ENCODE measurements at places on chromosomes 16 and 17.

GRCh38 chr17:75273977-75274708 is 3.1 kb upstream of the MIF4GD start:
- DNase-seq: no peak

DNA sequence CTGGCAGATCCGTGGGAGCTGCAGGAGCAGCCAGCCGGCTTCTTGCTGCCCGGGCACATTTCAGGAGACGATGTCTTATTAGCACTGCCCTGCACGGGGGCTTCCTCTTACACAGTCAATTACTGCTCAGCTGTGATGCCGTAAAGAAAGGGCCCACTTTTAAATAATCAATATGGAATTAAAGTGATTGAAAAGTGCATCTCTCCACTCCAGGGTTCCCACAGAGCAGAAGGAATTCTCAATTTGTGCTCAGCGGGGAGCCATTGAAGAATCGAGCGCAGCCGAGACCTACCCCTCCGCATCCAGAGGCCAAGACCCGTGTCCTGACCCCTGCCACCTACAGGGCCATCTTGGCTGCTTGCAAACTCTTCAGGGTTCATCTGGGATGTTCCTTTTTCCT is 399.4 kb upstream of the C16orf82 start:
- peak; percentile 20 for DNase-seq

GRCh38 chr16:11112723-11113348 is 143.2 kb downstream of the SOCS1 start:
- DNase-seq: no peak

DNA sequence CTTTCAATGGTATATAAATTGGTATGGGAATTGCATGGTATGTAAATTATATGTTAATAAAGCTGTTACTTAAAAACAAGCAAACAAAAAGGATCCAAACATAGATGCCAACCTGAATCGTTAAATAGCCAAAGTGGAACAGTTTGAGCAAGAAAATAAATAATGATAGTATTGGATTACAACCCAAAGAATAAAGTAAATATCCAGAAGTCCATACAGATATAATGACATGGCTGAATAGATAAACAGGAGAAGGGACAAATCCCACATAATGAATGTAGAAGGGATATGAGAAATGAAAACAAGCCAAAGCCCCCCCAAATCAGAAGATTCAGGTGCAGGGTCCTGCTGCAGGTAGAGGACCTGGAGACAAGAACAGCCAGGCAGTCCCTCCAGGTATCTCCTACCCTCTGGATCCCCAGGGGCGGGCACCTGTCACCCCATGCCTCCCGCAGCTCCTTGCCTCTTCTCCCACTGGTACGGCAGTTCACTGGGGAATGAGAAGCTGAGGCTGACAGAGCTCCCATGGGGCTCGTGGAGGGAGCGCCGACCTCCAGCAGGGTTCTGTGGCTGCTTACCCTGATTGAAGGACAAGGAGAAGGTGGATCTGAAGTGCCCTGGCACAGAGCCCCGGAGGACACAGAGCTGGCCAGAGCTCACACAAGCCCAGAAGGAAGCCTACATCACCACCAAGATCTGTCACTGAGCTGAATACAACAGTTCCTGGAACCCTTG is 9.9 kb upstream of the LCAT start:
- DNase-seq: no peak

DNA sequence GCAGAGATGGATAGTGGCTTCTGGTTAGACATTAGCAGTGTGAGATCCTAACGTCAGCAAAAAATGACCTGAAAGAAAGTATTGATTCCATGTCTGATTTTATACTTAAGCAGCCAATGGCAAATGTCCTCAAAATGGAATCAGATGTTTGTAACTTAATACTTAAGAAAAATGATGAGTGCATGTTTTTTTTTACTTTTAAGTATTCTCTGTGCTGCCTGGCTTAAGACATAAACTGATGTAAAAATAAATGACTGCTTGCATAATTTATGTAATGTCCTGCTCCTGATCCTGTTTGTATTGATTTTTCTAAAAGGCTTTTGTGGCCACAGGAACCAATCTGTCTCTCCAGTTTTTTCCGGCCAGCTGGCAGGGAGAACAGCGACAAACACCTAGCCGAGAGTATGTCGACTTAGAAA is 7.4 kb downstream of the CBFB start:
- no peak for DNase-seq

- DNase-seq: no peak
Measured at GRCh38 chr16:14493791-14494190, 136.3 kb downstream of the PARN start.

- DNase-seq: peak; percentile 20
Measured at GRCh38 chr16:15716694-15717447, 66.8 kb downstream of the NDE1 start.

DNA sequence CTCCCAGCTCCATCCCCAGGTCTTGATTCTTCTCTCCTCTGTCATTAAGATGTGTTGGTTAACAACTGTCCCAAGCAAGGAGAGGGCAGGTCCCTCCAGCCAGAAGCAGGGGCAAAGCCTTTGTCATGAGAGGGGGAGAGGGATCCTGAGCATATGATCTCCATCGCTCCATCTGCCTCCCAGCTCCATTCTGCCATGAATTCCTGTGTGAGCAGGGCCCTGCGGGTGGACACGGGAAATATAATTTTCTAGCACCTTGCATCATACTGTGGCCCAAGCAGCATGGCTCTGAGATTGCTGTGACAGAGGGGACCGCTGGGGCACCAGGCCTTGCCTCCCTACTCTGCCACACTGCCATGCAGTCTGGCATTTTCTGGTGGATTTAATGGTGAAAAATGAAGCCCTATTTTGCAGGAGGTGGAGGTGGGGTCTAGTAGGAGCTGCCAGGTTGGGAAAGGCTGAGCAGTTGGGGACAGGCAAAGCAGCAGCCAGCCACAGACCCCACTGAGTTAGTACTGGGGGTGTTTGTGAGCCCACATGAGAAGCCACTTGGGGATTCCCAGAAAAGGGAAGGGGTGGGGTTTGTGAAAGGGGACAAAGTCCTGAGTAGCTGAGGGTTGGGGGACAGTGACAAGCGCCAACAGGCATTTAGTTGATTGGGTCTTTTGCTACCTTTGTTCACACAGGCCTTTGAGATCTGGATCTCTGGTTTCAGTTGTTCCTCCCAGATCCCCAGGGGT is 16.4 kb downstream of the TMEM238L start:
- DNase-seq: no peak

- no peak for DNase-seq
Measured at GRCh38 chr17:6241381-6241780, 171.2 kb downstream of the WSCD1 start.

GRCh38 chr16:66378741-66379570 is 12.5 kb downstream of the CDH5 start:
- DNase-seq: peak; percentile 84

- DNase-seq: peak; percentile 22
Measured at GRCh38 chr17:68698746-68699145, 97.6 kb upstream of the FAM20A start.

DNA sequence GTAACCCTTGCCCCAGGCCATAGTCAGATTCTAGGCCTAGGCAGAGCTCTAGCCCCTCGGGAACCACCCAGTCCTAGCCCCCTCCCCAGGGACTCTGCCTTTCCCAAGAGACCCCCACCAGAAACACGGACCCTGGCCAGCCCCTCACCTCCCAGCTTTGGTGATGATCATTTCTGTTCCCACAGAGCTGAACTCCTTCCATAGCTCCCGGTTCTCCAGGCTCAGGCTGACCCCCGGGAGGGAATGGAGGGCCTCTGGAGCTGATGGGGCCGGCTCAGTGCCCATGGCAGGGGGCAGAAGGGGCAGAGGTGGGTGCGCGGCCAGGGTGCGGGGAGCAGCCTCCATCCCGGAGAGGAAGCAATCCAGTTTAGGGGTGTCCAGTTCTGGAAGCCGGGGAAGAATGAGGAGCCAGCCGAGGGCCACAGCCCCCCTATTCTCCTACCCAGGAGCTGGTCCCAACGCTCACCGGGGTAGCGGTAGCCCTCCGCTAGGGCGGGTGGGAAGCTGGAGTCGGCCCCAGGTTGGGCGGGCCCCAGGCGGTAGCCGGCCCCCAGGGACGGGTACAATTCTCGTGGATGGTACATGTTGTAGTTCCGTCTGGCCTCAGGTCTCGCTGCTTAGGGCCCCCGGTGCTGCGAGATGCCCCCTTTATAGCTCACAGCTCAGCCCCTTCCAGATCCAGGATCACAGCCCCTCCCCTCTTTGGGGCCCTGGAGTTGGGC is 953 bp downstream of the TBX6 start:
- DNase-seq: no peak

GRCh38 chr16:80300876-80301275 is 239.9 kb upstream of the DYNLRB2 start:
- DNase-seq: no peak

GRCh38 chr17:8436844-8437171 is 1.1 kb downstream of the NDEL1 start:
- no peak for DNase-seq

DNA sequence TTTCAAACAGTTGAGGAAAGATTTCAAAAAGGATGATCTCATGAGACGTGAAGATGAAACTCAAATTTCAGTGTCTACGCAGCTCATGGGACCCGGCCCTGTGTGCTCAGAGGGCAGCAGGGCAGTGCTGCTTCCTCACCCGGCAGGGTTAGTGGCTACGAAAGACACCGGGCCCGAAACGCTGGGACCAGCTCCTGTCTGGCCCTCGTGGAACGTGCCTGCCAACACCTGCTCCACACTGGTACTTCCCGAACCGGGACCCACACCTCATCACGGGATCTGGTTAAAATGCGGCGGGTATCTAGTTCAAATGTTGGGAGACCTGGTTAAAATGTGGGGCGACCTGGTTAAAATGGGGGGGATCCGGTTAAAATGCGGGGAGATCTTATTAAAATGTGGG is 18.7 kb downstream of the DNASE1 start:
- DNase-seq: no peak

DNA sequence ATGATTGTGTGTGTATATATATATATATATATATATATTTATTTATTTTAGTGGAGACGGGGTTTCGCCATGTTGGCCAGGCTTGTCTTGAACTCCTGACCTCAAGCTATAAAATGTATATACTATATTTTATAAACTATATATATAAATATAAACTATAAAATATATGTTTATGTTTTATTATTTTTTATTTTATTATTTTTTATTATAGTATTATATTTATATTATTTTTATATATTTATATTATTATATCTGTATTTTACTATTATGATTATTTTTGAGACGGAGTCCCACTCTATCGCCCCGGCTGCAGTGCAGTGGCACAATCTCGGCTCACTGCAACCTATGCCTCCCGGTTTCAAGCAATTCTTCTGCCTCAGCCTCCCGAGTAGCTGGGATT is 10.5 kb upstream of the PHOSPHO1 start:
- DNase-seq: no peak

GRCh38 chr17:35082073-35082657 is 18.7 kb upstream of the RFFL start:
- no peak for DNase-seq

GRCh38 chr17:76407509-76407908 is 23.1 kb downstream of the SPHK1 start:
- DNase-seq: no peak

- DNase-seq: no peak
Measured at GRCh38 chr17:39899215-39899614, 19.2 kb downstream of the GSDMB start.

GRCh38 chr17:82880620-82881323 is 41.0 kb upstream of the ZNF750 start:
- DNase-seq: no peak

- no peak for DNase-seq
Measured at GRCh38 chr17:82545071-82545462, 25.5 kb downstream of the FOXK2 start.

DNA sequence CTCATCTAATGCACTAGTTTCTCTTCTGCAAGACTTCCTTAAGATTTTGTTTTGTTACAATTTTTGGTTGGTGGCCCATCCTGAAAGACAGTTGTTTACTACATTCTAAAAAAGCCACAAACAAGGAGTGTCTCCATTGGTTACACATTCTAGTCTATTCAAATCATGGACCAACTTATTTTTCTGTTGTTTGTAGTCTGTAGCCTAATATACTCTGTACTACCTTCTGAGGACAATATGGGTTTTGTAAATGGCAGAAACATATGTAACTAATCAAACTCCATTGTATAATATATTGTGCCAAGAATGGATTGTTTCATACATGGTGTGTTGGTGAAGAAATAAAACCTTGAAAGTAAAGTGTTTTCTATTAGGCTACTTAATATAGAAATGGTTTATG is 79.5 kb upstream of the DHX40 start:
- DNase-seq: no peak

DNA sequence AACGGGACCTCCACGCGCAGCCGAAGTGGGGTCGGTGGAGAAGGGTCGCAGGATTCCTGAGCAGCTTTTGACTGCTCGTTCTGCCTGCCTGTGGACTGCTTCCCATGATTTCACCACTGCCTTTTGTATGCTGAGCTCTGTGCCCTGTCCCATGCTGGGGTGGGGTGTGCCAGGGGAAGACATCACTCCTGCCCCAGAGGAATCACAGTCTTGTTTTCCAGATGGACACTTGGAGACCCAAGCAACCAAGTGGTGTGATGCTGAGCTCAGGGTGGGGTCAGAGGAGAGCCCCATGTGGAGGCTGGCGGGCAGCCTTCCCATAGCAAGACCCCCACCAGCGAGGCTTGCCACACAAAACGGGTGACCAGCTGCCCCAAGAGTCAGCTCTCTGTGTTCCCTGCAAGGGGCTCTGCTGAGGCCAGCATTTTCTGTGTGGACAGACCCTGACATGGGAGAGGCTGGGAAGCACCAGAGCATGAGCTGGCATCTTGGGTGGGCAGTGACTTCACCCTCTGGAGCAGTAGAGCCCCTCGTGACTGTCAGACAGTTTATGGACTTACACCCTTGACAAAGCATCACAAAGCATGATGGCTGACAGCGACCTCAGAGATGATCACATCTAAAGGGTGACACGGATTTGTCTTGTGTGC is 111.9 kb downstream of the GNAO1 start:
- no peak for DNase-seq

GRCh38 chr17:82889496-82890338 is 49.9 kb upstream of the ZNF750 start:
- DNase-seq: peak; percentile 75

- peak; percentile 90 for DNase-seq
Measured at GRCh38 chr17:29617125-29617480, 5.6 kb downstream of the CORO6 start.

- DNase-seq: peak; percentile 79
Measured at GRCh38 chr17:68294196-68294555, 2.9 kb downstream of the ARSG start.

GRCh38 chr16:26195225-26195624 is 503.5 kb downstream of the HS3ST4 start:
- DNase-seq: no peak

DNA sequence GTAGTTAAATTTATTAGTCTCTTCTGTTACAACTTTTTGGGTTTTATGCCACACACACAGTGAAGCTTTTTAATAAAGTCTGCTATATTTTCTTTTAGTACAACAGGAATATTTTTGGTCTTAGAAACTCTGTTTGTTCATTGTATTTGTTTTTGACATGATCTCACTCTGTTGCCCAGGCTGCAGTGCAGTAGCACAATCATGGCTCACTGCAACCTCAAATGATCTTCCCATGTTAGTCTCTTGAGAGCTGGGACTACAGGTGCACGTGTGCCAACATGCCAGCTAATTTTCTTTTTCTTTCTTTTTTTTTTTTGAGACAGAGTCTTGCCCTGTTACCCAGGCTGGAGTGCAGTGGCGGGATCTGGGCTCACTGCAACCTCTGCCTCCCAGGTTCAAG is 27.1 kb downstream of the PPM1D start:
- no peak for DNase-seq
